ENCODE measurements at places on chromosomes 13 and 19.

GRCh38 chr19:35266520-35267352 is 2.0 kb upstream of the USF2 start:
- no peak for DNase-seq

DNA sequence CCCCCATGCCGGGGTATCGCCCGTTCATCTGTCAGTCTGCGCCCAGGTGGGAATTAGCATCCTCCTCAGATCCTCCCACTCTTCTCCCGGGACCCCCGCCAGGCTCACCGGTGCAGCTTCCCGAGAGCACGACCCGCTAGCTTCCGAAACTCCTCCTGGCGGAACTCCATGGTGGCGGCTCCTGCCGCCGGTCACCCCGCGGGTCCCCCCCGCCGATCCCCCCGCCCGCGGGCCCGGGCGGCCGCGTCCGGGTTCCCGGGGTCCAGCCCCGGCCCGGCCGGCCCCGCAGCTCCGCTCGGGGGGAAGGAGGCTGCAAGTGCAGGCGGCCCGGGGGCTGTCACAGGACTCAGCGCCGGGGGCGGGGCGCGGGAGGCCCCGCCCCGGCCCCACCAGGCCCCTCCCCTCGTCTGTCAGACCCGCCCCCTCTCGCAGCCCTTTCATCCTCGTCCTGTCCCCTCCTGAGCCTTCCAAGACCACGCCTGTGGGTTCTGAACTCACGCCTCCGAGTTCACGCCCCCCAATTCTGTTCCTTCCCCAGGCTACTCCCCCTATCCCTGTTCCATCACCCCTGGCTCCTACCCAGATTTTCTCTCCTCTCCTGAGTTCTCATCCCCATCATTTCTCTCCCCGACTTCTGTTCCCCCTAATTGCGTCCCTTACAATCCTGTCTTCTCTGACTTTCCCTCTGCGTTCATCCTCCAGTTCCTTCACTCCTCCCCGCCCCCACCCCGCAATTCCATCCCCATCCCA is at the start of gene SLC17A7:
SLC17A7 (minus strand) TSS at position 318 of the 750 bp plus-strand sequence; CDS start at position 170, 148 bp downstream.
- no peak for DNase-seq

DNA sequence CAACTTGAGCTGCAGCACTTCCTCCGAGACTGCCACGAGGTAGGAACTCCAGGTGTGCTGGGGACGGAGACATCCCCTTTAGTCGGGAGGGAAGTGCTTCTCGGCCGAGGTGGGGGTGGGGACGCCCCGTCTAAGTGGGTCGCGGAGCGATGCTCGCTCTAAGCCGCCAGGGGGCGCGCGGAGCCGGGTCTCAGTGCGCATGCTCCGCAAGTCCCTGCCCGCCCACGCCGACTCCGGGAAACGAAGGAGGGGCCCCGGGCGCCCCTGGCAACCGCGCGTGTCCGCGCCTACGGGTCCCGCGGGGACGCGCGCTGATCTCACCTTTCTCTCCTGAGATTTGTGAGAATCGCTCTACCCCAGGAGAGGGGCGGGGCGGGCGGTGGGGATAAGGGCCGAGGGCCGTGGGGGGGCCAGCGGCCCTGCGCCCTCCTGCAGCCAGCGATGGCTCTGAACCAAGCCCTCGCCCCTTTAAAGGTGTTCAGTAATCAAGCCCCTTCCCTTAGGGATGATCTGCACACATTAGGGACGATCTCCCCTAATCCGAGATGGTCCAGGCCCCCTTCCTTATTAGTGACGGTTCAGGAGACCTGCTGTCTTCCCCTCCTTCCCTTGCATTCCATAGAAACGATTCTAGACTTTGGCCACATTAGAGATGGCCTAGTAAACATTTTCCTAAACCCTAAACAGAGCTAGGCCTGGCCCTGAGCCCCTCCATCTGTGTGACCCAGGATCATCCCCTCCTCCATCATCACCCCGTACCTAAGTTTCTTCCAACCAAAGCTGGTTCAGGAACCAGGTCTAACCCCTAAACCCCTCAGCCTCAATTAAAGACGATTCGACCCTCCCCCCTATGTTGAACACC is 47.3 kb upstream of the SHKBP1 start:
- DNase-seq, result peak; percentile 23

- no peak for DNase-seq
These were observed 40.3 kb upstream of the UFM1 start for GRCh38 chr13:38309397-38309796.

DNA sequence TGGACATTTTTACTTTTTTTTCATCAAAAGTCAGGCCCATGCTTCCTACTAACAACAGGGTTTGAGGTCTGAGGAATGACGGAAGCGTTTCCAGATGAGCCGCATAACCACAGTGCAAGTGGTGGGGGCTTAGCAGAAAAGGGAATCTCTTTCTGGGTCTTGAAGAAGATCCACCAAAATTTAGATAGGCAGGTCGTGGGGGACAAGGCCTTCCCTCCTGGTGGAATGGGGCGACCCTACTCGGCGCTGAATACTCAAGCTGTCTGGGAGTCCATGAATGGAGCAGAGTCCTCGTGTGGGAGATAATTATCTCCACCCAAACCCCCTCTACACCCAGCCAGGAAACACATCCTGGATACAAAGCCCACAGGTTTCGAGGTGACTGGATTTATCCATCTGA is 36.9 kb downstream of the CARS2 start:
- no peak for DNase-seq

DNA sequence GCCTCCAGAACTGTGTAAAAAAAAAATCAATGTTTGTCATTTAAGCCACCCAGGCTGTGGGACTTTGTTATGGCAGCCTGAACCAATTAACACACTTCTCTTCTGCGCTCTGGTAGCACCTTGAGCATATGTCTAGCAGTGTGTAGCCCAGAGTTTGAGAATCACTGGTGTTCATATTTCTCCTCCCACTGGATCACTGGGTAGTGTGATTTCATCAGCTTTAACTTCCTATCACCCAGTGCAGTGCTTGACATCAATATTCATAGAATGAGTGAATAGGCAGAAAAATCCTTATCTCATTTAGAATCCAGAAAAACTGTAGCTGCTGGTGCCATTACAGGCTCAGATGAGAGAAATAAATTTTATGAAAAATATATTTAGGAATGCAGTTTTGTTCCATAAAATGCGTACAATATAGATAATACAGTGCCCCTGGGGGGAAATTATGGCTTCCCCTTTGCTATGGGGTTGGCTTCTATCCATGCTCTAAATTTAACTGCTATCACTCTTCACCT is 30.7 kb upstream of the WASF3 start:
- no peak for DNase-seq

All from thoracic aorta (tissue), 2 donors.